ENCODE measurements at places on chromosomes 4 and X.

DNA sequence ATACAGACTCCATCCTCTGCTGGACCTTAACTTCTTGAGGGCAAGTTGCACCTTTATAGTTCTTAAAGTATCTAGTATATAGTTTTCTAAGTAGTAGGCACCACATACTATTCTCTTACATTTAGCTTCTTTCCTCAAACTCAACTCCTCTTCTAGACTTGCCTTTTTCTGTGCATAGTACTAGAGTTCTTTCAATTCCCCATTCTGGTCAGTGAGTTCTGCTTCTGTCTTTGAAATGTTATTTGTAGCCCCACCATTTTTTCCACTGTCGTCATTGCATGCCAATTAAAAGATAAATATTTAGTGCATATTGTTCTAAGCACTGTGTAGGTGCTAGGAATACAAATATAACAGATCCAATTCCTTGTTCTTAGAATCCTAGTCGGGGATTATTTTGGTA is 31.6 kb downstream of the CDKL5 start:
- no peak for DNase-seq

GRCh38 chr4:95124906-95125504 is 367.2 kb downstream of the BMPR1B start:
- peak; percentile 59 for DNase-seq

- no peak for DNase-seq
Measured at GRCh38 chr4:69167300-69167699, 47.2 kb downstream of the UGT2B11 start.

- DNase-seq = no peak
Measured at GRCh38 chr4:149347139-149347538, 468.5 kb downstream of the IQCM start.

Measured in kidney capillary endothelial cell (primary cell).